ENCODE measurements at places on chromosomes 1 and 21. TPM values are rescaled to one million over a fixed set of nuclear protein-coding genes. Genes with fewer than 3 reads are reported as not detected.
A peak's percentile ranks its signal among the peaks of the same experiment; 100 is the strongest.

DNA sequence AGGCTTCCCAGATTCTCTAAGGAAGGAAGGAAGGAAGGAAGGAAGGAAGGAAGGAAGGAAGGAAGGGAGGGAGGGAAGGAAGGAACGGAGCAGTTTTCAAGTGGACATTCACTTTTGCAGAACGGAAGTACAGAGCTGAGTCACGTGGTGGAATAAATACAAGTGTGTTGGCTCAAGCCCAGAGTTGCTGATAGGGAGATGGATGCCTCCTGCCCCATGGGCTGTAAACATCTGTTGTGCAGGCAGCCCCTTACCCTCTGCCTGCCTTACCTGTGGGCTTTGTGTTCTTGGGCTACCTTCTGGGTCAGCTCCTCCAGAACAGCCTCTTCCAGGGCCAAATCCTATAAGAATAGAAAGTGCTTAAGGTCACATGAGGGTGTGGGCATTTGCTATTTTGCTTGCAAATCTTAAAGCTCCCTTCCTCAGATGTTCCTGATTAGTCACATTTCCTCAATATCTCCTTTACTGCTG lies 121.7 kb downstream of the SMYD2 start:
- H3K27me3 ChIP-seq, result no peaks in the 10 kb centered on the region
- H3K36me3 ChIP-seq, result no peaks in the 10 kb centered on the region
- no peaks in the 10 kb centered on the region for H3K4me1 ChIP-seq
- DNase-seq, result no peak

DNA sequence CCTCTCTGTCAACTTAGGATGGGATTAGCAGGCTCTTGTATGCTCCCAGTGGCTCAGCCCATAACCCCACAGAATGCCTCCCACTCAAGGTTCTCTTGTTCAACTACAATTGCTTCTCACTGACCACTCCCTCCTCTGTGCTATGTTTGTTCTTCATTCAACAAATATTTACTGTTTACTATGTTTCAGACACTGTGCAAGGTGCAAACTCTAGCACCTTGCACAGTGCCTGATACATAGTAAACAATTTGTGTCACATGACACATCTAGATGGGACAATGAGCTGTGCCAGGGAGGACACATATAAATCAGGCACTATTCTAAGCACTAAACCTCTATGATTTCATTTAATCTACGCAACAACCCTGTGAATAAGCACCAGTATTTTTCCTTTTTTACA lies 15.4 kb downstream of the ATP1A2 start:
- DNase-seq, result no peak
- no peak overlapping the region for H3K4me3 ChIP-seq
- no peaks in the 10 kb centered on the region for H3K4me1 ChIP-seq

- no peaks in the 10 kb centered on the region for H3K4me1 ChIP-seq
- no peak overlapping the region for H3K27ac ChIP-seq
- no peak for DNase-seq
- no peak overlapping the region for H3K4me3 ChIP-seq
- no peaks in the 10 kb centered on the region for H3K27me3 ChIP-seq
These were observed 83.1 kb upstream of the ERRFI1 start for GRCh38 chr1:8109216-8109615.

DNA sequence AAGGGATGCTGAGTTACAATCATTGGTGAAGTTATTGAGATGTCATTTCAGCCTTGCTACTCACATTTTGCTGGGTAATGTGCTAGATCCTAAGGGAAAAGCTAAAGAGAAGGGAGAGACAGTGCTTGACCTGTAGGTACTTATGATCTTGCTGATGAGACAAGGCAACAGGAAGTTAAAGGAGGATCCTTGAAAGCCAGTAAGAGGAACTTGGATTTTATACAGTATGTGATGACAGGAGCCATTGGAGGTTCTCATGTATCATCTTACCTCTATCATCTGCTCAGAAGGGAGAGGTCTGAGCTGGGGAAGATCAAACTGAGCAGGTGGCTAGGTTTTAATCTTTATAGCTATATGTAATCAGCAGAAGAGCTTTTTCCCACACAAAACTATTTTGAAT lies 6.3 kb downstream of the APOBEC4 start:
- H3K27ac ChIP-seq, result no peak overlapping the region
- H3K36me3 ChIP-seq, result no peaks in the 10 kb centered on the region
- DNase-seq, result no peak
- no peaks in the 10 kb centered on the region for H3K27me3 ChIP-seq

DNA sequence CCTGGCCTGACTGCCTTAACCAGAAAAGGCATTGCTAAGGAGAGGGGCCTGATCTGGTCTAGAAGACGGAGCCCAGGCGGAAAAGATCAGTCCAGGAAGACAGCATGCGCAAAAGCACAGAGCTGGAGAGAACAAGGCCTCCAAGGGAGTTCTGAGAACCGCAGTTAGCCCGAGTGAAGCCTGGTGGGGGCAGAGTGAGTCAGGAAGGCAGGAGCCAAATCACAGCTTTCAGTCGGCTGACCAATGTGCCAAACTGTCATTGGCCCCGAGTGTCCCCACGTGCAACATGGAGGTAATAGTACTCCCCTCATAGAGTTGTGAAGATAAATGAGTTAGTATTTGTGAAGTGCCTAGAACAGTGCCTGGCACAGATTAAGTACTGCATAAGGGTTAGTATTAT lies 1.2 kb upstream of the TSPAN2 start:
- DNase-seq, result no peak
- H3K4me1 ChIP-seq, result no peaks in the 10 kb centered on the region
- H3K27ac ChIP-seq, result peak overlapping the region; percentile 13
- no peaks in the 10 kb centered on the region for H3K36me3 ChIP-seq

RGS8 gene
- not detected for total RNA-seq

UTS2 gene
- not detected for total RNA-seq

SLC19A2 gene
- total RNA-seq, result 8.0 TPM

IFI44L gene
- 2.1 TPM for total RNA-seq
